ENCODE measurements at places on chromosomes 5 and 9.

- DNase-seq, result no peak
These were observed 78.2 kb upstream of the NR4A3 start for GRCh38 chr9:99743455-99743854.

- DNase-seq, result no peak
These were observed 22.3 kb downstream of the ADCY2 start for GRCh38 chr5:7418276-7418675.

GRCh38 chr5:34488984-34489383 lies 167.1 kb upstream of the RAI14 start:
- DNase-seq, result no peak

DNA sequence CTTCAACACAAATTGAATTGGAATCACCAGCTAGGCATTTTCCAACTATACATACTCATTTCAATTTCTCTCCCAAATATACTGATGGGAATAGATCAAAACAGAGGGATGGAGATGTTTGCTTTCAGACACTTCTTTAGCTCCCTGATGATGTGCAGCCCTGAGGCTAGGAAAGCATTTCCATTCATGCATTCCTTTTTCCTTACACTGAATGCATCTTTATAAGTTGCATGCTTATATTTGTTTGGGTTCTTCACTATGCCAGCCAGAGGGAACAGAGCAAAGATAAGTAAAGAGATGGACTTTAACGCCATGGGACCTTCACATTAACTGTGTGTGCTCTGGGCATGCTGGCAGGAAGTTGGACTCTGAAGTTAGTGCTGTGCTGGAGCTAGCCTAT lies 696.5 kb upstream of the CDH9 start:
- no peak for DNase-seq

DNA sequence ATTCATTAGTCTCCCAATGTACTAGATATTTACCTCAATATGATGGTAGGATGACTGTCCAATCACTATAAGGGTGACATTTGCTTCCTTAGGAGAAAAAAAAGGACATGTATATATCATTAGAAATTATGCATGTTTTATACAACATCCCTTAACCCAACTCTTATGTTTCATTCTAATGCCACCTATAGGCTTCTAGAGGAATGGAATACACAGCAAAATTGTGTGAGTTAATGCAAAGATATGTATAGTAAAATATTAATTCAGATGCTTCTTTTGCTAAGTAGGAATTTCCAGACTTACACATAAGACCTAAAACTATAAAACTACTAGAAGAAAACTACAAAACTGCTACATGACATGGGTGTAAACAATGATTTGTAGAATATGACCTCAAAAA lies 3.5 kb downstream of the PRXL2C start:
- DNase-seq, result no peak

DNA sequence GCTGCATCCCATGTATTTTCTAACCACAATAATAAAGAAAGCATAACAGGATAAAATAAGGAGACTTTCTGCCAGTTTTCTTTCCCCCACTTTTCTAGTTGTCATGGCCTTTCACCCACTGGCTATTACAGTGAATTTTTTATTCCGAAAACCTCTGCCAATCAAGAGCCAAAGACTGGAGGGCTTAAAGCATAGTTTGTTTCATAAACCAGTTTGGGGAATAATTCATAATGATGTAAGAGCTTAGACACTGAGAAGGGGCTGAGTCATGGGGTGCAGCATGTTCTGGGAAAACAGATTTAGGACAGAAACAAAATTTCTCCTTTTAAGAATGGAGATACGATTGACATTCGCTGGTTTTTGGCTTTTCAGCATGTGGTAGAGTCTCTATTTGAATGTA lies 4.4 kb upstream of the GLIPR2 start:
- DNase-seq, result no peak

- DNase-seq, result no peak
These were observed 201.5 kb upstream of the MVB12B start for GRCh38 chr9:126125177-126125576.

- DNase-seq, result no peak
These were observed 220.8 kb upstream of the PCSK5 start for GRCh38 chr9:75669721-75670120.

Data from stimulated activated CD8-positive, alpha-beta memory T cell treated with anti-CD3 and anti-CD28 coated beads, Interleukin-15, amount 100 ng/mL, for 4 hours (primary cell).